ENCODE measurements at places on chromosomes 12 and 14.
A peak's percentile ranks its signal among the peaks of the same experiment; 100 is the strongest.

GRCh38 chr12:49888461-49889151, 15.1 kb downstream of the FAIM2 start:
- no peak for DNase-seq

GRCh38 chr14:67512463-67513310, 20.4 kb upstream of the PLEKHH1 start:
- no peak for DNase-seq

DNA sequence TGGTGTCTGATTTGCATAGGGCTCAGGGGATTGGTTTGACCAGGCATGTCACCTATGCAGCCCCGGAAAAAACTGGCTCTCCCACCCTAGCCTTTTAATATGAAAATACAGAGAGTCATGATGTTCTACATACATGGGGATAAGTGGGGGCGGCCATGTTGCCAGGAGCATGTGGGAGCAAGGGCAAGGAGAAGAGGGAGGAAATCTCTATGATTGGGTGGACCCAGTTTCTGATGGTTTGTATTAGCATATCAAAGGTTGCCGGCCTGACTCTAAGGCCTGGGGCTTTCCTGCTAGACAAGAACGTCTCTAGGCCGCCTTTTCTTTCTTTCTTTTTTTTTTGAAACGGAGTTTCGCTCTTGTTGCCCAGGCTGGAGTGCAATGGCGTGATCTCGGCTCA, 123.4 kb upstream of the CPSF6 start:
- no peak for DNase-seq

DNA sequence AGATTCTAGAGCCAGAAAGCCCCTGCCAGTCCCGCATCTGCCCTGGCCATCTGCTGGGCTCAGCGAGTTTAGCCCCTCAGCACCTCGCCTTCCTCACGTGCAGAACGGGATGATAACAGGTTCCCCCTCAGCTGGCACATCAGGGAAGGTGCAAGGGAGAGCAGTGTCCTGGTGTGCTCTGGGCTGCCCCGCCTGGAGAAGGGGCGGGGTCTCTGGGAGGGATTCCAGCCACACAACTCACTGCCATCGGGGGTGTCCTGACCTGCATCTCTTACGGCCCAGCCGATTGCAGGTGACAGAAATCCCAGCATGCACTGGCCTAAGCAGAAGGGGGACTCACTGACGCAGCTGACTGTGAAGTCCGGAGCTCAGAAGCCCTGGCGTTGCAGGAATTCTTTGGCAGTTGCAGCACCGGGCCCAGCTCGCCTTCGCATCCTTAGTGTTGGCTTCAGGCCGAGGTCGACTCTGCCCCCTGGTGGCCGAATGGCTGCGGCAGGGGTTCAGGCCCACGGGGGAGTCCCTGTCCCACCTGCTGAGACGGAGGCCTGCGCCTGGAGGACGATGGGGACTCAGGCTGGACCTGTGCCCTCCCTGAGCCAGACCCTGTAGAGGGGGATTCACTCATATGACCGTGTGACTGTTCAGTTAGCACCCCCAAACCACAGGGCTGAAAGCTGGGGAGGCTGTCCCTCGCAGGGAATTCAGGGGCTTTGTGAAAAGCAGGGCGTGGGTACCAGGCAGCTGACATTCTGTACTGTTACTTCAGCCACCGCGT, 178.6 kb downstream of the ADGRD1 start:
- DNase-seq: peak; percentile 1

- no peak for DNase-seq
These were observed 33.0 kb upstream of the PRMT8 start for GRCh38 chr12:3458041-3458440.

DNA sequence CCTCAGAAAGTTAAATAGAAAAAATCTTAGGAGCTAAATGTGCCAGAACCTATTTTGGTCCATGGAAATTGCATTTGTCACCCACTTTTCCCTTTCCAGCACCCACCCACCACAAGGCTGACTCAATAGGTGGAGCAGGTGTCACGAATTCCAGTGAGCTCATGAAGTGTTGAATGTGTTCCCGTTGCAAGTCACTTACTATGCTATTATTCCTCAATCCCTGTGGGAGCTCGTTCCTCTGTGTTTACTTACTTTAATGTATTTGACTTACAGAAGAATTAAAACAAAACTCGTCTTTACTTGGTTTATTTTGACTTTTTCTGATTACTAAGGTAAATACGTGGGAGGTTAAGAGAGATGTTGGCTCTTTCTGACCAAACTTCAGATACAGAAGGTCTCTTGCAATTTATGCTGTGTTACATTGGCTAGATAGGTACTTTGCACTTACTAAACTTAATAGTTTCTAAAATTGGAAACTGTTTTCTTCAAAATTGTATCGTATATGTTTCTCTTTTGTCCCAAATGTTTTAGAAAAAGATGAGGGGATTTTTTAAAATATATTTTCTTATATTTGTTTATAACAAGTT, 269.4 kb upstream of the NOVA1 start:
- DNase-seq: no peak

GRCh38 chr14:60509438-60510253, 700 bp downstream of the SIX6 start:
- no peak for DNase-seq

GRCh38 chr12:68975811-68976210, 42.8 kb upstream of the CPM start:
- no peak for DNase-seq

DNA sequence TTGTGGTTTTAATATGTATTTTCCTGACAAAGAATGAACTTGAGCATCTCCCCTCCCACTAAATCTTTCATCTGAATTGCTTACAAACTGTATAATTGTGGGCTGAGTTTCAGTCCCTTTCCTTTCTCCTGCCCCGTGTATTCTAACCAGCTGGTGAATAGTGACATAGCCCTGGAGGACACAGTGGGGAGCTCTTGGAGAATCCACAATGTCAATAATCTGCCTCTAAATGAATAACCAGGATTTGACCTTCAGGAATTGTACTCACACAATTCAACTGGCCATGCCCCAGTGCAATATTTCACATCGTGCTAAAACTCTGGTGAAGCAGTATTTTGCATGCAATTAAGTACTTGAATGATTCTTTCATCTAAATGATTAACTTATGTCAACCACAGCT, 177.2 kb downstream of the C12orf42 start:
- no peak for DNase-seq

- DNase-seq: peak; percentile 12
These were observed at the start of gene NYNRIN for GRCh38 chr14:24398653-24399446. Gene NYNRIN (plus strand): TSS chr14:24399003. CDS start chr14:24399247, 244 bp downstream.

DNA sequence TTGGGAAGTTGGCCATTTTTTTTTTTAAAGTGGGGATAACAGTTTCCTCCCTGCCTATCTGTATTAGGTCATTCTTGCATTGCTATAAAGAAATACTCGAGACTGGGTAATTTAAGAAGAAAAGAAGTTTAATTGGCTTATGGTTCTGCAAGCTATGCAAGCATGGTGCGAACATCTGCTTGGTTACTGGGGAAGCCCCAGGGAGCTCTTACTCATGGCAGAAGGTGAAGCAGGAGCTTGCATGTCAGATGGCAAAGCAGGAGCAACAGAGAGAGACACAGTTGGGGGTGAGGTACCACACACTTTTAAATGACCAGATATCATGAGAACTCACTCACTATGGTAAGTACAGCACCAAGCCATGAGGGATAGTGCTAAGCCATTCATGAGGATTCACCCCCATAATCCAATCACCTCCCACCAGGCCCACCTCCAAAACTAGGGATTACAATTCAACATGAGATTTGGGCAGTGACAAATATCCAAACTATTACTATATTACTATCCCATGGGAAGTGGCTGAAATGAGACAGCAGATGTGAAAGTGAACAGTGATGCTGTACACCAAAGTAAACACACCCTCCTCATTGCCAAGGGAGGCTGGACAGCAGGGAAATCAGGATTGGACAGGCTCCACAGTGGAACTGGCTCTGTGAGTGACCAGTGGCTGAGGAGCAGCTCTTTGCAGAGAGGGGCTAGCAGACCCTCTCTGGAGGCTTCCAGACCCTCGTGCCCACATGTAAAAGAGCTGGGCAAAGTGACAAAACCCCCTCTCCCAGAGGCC, 40.5 kb downstream of the CRACR2A start:
- no peak for DNase-seq

- DNase-seq: peak; percentile 72
These were observed 231.2 kb downstream of the PIK3C2G start for GRCh38 chr12:18492372-18493025.

GRCh38 chr14:51293912-51294389, 53.9 kb downstream of the TMX1 start:
- no peak for DNase-seq

DNA sequence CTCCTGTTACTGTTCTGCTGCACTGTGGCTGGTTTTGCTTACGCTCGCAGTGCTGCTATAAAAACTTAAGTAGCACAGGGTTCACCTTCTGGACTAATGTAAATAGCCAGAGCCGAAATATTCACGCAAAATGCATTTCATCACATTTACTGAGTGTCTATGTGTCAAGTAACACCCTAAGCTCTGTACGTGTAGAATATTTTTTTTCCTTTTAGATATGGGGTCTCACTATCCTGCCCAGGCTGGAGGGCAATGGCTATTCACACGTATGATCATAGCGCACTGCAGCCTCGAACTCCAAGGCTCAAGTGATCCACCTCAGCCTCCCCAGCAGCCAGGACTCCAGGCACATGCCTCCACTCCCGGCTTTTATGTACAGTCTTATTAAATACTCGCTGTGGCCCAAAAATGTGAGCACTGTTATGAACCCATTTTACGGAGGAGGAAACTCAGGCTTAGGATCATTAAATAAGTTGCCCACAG, 60.8 kb upstream of the RIMBP2 start:
- no peak for DNase-seq

- no peak for DNase-seq
These were observed 54.0 kb downstream of the MIPOL1 start for GRCh38 chr14:37251775-37252174.

- DNase-seq: no peak
These were observed 111.3 kb downstream of the AEBP2 start for GRCh38 chr12:19550626-19551025.

DNA sequence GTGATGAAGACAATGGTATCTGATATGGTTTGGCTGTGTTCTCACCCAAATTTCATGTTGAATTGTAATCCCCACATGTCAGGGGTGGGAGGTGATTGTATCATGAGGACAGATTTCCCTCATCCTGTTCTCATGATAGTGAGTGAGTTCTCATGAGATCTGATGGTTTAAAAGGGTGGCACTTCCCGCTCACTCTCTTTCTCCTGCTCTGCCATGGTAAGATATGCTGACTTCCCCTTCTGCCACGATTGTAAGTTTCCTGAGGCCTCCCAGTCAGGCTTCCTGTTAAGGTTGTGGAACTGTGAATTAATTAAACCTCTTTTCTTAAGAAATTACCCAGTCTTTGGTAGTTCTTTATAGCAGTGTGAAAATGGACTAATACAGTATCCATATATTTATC, 25.6 kb upstream of the PTHLH start:
- DNase-seq: no peak

DNA sequence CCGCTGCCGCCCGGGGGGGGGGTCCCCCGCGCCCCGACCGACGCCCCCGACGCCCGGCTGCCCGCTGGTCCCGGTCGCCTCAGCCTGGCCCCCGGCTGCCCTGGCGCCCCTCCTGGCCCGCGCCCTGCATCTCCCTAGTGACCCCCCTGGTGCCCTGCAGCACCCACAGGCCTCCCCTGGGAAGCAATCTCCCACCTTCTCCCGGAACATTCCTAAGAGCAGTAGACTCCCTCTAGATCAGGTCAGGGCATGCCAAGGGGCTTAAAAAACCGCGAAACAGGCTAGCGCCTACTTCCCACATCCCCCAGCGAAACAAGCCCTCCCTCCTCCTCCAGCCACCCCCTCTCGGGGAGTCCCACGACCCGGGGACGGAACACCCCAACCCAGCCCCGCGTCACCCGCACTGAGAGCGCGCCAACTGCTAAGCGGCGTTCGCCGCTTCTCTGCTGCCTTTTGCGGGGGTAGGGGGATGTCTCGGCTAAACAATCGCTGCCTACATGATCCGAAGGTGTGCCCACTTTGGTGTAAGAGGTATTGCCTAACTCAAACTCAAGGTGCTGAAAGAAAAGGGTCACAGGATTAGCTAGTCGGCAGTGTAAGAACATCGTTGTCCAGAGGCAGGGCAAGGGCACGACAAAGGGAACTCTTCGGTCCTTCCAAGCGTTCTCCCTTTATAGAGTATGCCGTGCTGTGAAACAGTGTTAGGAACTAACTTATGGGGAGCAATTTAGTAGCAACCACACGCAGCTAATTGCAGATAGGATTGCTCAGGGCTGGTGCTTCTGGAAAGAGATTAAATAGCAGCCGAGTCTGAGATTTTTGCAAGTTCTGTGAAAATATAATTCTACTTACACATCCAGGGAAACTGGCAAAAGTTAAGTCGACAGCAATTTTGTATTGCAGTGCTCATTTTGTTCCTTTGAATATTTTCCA, 619 bp upstream of the NTN4 start:
- peak; percentile 22 for DNase-seq

GRCh38 chr12:159156-159782, 54.7 kb downstream of the SLC6A12 start:
- no peak for DNase-seq

DNA sequence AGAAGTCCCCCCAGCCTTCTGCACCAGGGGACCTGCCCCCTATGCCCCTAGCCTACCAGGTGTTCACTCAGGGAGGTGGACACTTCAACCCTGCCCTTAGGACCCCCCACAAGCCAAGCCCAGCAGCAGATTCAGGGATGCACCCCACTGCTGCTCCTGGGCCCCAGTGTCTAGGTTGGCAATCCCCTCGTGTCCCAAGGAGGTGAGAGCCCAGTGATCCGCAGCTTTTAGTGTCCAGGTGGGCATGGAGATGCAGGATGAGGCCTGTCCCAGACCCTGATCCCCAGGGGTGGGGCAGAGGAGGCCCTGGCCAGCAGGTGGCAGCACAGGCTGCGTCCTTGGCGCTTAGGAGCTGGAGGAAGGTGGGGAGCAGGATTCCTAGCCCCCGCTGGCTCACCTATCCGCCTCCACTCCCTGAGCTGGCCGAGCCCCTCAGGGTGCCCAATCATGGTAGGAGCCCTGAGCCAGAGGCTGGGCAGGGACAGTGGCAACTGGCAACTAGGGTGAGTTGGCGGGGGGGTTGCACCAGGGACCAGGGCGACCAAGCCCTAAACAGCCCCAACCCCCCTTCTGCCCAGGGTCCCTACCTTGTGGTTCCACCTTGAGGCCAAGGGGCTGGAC, 4.1 kb downstream of the CKB start:
- DNase-seq: peak; percentile 29

Measured in IMR-90 (cell line).